HL-60 (cell line): ENCODE measurements at places on chromosomes 5 and 9.

DNA sequence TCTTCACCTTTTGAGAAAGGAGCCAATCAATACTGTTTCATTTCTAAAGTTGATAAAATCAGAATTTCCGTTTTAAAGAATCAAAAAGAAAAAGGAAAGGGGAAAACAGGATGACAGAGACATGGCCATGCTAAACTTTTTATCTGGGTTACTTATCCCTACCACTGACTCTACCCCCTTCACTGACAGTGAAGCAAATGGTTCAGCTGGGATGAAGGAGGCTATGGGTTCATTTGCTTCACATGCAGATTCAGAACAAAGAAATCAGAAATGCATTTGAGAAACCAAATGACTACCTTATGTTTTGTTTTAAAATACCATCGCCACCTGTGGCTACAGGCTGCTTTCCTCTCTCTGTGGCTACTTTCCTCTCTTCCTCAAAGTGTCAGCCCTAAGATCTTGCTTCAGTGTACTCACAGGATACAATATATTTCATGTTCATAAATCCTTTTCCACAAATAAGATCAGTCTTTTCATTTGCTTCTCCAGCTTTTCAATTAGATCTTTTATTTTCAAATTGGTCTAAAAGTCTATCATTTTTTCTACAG, 53.3 kb downstream of the LPAR1 start:
- no peak for DNase-seq

DNA sequence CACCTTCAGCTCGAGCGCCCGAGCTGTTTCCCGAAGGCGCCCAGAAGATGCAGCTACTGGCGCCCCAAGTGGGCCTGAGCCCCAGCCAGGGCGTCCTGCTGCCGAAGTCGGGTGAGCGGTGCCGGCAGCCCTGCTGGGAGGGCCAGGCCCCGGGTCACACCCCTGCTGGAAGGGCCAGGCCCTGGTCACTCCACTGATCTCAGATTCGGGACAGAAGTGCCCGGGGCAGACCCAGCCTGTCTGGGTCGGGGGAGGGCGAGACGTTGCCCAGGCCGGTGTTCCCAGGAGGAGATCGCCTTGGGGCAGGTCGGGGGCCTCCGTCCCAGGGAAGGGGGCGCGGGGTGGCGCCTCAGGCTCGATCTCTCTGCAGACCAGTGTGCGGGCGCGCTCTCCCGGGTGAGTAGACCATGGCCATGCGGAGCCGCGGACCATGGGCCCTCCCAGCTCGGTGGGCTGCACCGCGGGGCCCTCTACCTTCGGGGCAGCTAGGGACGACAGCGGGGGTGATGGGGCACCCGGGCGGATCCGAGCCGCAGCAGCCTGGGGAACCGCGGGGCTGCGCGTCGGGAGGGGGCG, 2.3 kb downstream of the LCNL1 start:
- DNase-seq: no peak

- DNase-seq: no peak
Measured at GRCh38 chr5:21263361-21263760, 1275.4 kb upstream of the CDH18 start.

DNA sequence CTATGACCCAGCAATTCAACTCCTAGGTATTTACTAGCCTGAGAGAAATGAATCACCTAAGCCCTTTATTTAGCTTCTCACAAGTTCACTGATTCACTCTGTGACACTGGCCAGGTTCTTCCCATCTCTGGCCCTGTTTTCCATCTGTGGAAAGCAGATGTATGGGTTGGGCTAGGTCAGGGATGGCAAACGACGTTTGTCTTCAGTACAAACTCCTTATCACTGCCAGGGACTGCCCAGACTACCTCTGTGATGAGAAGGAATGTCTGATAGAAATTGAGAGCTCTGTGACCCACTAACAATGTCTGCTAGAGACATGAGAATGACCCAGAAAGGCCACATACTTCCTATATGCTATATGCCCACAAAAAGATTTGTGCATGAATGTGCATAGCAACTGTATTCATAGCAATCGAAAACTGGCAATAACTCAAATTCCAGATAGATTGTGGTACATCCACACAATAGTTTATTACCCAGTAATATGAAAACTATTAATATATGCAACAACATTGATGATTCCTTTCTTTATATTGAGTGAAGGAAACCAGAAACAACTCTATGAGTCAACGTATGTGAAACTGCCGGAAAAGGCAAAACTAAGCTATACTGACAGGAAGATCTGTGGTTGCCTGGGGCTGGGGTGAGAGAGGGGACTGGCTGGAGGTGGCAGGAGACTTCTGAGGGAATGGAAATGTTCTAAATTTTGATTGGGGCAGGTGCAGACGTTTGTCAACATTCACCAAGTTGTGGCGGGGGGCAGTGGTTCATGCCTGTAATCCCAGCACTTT, 32.0 kb upstream of the ADAM19 start:
- DNase-seq: no peak

- no peak for DNase-seq
Measured at GRCh38 chr9:72255569-72255968, 106.3 kb downstream of the GDA start.

DNA sequence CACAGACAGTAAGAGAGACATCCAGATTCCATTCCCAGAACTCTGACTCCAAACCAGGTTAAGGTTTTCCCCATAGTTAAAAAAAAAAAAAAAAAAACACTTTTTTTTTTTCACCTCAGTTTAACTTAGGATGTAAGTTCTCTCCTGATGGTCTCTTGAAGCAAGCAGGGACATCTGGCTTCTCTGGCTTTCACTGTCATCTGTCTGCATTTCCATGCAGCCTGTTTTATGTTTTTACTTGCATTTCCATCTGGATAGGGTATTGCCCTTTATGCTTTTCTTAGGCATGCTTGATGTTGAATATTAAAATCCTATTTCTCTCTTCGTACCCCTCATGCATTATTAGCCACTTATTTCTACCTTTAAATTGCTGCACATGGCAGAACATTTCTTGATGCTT, 135.3 kb upstream of the WWC1 start:
- DNase-seq: no peak

- no peak for DNase-seq
Measured at GRCh38 chr9:114450833-114451706, 54.2 kb downstream of the WHRN start.

DNA sequence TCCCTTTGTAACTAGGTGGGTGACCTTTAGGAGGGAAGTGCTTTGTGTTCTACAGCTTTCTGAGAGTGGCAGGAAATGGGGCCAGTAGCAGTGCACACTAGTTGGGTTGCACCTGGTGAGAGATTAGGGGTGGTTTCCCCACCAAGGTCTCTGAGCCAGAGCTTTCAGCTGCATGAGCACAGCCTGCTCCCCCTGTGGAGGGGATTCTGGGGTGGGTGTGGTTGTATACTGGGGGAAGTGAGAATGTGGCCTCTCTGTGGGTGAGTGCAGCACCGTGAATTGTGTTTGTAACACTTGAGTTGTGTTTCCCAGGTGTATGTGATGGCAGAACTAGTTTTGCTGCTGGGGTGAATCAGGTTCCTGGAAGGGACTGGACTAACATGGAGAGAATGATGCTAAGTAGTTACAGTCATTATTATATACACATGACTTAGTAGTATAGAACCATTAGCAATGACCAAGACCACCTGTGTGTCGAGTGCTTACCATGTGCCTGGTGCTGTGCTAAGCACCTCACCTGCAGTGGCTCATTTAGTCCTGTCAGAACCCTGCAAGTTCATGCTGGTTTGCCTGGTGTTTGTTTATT, 11.8 kb upstream of the CXXC5 start:
- no peak for DNase-seq
